Hematopoietic multipotent progenitor cell treated with erythropoietin and hydrocortisone succinate and interleukin-3 and kit ligand, for 8 days (in vitro differentiated cells): ENCODE measurements at places on chromosomes 1 and 21.

- peak; percentile 32 for DNase-seq
Observed at GRCh38 chr1:156356875-156357534, 12.0 kb upstream of the RHBG start.

GRCh38 chr21:15793550-15794235 is 63.9 kb downstream of the USP25 start:
- DNase-seq, result no peak

GRCh38 chr1:53420341-53420740 is 38.9 kb upstream of the DMRTB1 start:
- DNase-seq, result no peak

GRCh38 chr1:108639899-108640560 is 20.9 kb downstream of the HENMT1 start:
- no peak for DNase-seq

GRCh38 chr1:216826646-216827045 is 103.4 kb upstream of the ESRRG start:
- no peak for DNase-seq

DNA sequence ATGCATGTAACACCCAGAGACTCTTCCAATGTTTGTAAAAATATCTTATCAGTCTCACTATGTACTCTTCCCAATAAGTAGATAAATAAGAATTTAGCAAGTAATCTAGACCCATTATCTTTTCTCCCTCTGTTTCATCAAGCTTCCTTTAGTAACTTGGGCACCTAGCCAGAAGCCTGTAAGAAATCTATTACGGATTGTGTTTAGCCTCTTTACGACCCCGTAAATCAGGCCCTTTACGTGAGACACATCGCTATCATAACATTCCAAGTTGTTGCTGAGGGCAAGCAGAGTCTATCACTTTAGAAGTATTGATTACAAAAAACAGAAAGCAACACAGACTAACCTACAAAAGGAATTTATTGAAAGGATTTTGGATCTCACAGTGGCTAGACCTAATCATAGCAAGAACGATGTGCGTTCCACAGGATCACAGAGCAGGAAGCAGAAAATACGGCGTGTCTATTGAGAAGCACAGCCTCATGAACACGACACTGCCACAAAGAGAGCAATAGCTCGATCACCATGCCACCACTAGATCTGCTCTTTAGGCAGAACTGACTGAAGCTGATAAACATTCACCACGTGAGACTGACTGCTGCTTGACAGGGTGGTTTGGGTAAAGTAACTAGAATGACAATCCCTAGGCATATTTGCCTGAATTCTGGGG is 922.1 kb downstream of the AMY1C start:
- DNase-seq, result no peak

DNA sequence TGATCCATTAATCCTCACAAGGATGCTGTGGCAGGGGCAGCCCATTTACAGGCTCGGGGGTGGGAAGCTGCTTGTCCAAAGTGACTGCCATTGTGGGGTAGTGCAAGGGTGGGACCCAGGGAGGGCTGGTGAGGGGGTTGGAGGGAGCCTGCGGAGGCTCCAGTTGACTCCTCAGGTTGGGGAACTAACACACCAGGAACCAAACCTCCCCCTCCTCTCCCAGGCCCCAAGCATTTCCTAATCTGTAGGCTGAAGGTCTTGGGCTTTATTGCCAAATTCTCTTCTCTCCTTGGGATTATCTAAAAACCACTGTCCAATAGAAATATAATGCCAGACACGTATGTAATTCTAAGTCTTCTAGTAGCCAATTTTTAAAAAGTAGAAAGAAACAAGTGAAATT is 18.2 kb downstream of the IKBKE start:
- DNase-seq, result no peak

- DNase-seq, result no peak
Observed at GRCh38 chr1:93676427-93676826, 5.2 kb downstream of the BCAR3 start.

DNA sequence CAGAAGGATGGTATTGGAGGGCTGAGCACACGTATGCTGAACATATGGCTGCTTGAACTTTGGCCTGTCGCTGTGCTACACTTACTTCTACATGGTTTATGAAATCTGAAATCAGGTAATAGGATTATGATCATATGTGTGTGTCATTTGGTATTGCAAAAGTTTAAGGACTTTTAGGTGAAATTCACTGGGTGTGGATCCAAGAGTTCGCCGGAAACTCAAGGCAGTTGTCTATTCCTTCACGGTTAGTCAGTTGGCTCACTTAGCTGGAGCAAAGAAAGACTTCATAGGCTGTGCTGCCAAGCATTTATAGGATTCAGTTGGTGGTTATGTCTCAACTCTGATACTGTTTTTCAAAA is 927 bp downstream of the UAP1 start:
- DNase-seq, result peak; percentile 15

DNA sequence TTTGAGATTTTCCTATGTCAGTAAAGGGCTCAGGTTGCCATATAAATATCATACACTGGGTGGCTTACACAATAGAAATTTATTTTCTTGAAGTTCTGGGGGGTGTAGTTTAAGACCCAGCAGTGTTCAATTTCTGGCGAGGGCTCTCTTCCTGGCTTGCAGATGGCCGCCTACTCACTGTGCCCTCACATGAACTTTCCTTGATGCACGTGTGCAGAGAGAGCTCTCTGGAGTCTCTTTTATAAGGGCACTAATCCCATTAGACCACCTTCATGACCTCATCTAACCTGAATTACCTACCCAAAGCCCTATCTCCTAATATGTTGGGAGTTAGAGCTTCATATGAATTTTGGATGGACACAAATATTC is 21.1 kb downstream of the TMEM51 start:
- no peak for DNase-seq

DNA sequence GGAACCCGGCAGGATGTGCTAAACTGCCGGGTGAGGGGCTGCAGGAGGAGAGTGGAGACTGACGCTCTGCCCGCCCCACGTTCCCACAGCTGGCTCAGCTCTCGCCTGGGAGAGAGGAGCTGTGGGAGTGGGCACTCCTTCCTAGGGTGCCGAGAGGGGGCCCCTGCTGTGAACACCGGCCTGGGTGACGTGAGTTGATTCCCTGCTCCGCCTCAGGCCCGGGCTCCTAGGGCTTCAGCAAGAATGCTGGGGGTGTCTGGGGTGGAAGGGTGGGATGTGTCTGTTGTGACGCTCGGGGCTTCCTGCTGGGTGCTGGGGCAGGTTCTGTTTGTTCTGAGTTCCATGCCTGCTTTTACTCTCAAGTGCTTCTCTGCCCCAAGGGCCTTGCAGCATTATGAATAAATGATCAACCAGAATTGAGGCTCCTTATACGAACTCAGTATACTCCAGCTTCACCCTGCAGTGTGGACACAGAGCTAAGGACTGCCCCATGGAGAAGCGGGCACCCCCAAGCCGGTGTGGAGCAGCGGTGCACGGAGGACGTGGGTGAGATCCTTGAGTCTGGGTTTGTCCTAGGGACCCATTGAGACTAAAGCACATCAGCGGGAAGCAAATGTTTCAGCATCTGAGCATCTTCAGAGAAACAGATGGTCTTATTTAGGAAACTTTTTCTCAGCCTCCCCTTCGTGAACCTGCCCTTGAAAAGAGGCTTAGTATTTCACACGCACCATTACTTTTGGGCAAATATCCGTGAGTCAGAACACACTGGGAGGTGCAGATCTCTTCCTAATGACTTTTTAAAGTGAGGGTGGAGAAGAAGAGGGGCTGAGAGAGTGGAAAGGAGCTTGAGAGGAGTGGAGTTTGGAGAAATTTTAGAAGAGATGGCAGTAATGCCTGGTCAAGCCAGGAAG is 41.7 kb downstream of the SYT6 start:
- no peak for DNase-seq

DNA sequence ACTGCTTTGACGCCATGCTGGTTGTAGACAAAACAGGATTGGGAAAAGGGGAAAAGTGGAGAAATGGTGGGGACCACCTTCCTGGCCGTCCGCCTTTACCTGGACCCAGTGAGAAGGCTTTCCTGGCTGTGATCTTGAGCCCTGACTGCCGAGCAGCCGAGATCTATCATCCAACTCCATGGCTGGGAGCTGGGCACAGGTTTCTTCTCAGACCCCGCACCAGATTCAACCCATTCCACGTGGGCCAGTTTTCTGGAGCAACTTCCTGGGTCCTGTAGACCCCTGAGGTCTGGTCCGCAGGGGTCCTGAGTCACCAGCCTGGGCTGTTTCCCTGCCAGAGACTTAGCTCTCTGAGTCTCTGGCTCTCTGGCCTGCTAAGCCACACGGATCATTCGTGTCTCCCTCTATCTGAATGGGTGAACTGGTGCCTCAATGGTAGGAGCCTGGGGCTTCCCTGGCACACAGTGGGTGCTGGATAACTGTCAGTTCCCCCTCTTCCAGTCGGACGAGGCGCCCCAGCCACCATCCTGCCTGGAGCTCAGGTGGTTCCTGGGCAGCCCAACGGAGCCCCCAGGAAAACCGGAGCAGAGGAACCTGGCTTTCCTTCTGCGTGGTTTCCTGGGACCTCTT is 4.5 kb upstream of the NPHP4 start:
- no peak for DNase-seq

- DNase-seq, result no peak
Observed at GRCh38 chr1:175252561-175252960, 60.0 kb upstream of the KIAA0040 start.

- DNase-seq, result no peak
Observed at GRCh38 chr1:85189120-85189519, 11.7 kb downstream of the SYDE2 start.

DNA sequence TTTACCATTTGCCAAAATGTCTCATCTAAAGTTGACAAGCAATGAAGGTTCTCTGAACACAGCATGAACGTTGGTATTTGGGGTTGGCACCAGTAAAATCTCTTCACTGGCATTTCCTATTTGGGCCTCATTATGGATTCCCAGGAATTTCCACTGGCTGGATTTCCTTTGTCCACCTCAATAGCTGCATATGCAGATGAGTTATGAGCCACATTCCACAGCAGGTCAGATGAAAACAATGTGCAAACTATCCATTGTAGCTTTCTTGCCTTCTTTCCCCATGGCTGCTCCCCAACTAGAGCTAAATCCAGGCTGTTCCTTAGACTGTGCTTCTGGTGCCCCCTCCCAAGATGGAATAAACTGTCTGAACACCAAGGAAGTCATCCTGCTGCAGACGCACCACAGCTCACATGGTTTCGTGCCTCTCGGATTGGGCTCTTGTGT is 168.1 kb upstream of the FGGY start:
- DNase-seq, result no peak

GRCh38 chr1:25110485-25110884 is 121.8 kb downstream of the SYF2 start:
- DNase-seq, result no peak

DNA sequence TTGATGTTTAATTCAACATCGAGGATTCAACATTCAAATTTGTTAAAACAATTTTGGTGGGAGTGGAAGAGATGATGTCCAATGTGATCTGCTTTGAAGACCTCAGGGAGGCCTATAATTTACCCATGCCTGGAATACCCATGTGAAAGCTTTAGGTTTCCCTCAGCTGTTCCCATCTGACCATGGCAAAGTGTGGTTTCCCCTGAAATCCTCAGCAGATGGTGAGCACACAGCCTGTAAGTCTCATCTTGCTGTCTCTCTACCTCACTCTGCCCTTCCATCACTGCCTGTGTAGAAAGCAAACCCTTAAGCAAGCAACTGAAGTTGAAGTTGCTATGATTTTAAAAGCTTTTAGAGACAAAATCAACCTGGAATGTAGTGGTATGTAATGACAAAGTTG is 80.1 kb upstream of the ATF3 start:
- DNase-seq, result no peak

DNA sequence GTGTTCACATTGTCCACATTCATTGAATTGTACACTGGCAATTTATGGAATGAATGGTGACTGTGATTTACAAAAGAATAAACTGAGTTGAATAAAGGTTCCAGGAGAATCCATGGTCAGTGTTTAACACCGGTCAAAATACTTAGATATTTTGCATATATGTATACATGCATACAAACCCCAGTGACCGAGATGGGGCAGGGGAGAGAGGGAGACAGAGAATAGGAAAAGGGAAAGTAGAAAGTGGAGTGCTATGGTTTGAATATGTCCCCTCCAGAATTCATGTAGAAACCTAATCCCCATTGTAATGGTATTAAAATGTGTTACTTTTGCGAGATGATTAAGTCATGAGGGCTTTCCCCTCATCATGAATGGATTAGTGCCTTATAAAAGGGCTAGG is 154.4 kb downstream of the TTLL7 start:
- no peak for DNase-seq

GRCh38 chr21:46068516-46069079 is 29.3 kb upstream of the COL6A2 start:
- no peak for DNase-seq

GRCh38 chr1:234778221-234779159 is 168.5 kb upstream of the IRF2BP2 start:
- DNase-seq, result peak; percentile 52

GRCh38 chr1:208461680-208462079 is 217.5 kb upstream of the PLXNA2 start:
- DNase-seq, result peak; percentile 10

DNA sequence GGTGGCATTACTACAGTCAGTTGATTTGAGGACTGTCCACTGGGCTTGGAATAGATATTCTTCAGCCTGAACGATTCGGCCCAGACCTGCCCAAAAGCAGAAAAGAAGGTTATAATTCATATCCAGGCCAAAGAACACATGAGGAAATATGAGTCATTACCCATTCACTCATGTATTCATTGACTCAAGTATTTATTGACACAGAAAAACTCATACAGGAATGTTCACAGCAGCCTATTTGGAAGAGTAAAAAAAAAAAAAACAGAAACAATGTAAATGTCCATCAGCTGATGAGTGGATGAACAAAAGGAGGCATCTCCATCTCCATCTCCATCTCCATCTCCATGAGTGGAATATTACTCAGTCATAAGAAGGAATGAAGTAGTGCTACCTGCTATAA is 15.9 kb downstream of the ZMYND12 start:
- DNase-seq, result no peak

- no peak for DNase-seq
Observed at GRCh38 chr1:93969371-93969770, 60.1 kb upstream of the GCLM start.

DNA sequence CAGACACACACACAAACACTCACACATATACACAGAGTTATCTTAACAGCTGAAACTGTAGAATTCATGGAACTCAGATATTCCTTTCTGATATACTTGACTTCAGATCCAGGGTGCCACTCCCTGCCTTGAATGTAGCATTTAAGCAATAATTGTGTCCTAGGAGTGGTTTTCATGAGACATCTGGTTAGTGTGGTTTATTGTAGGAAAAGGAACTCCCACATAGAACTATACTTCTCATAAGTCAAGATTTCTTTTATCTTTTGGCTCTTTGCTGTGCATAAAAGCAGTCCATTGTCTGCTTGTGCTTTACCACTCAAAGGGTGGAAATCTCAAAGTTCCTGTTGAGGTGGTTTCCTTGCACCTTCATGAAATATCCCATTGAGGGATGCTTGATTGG is 272.6 kb upstream of the SGIP1 start:
- no peak for DNase-seq

- no peak for DNase-seq
Observed at GRCh38 chr1:28457678-28458077, 48.2 kb upstream of the RCC1 start.

GRCh38 chr1:177858332-177858821 is 111.5 kb downstream of the SEC16B start:
- no peak for DNase-seq

GRCh38 chr1:44036409-44037139 is 5.3 kb upstream of the SLC6A9 start:
- peak; percentile 95 for DNase-seq
